ENCODE measurements at places on chromosomes 2 and 18.

DNA sequence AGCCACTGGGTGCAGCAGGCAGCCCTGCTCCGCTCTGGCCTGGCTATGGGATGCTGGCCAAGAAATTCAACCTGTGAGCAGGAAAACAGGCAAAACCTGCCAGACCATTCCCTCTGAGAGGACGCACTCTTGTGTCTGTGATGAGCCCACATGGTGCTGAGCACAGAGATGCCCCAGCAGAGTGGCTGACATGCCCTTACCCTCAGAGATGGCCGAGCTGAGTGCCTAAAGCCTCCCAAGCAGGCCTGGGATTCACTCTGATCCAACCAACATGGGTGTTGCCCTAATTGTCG lies 34.3 kb upstream of the TAF1B start:
- DNase-seq, result no peak

GRCh38 chr2:239800785-239801386 lies 224.3 kb downstream of the NDUFA10 start:
- no peak for DNase-seq

DNA sequence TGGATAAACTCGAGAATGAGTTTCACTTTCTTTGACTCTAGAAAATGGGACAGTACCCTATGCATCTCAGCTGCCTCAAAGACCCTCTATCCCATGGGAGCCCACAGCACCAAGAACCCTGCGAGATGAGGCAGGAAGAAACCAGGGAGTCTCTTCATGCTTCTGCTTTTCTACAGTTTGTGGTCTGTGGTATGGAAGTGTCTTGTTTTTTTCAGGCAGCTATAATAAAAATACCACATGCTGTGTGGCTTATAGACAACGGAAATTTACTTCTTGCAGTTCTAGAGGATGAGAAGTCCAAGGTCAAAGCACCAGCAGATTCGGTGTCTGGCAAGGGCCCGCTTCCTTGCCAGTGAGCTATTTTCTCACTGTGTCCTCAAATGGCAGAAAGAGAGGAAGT lies 257.9 kb downstream of the SUCLG1 start:
- no peak for DNase-seq

DNA sequence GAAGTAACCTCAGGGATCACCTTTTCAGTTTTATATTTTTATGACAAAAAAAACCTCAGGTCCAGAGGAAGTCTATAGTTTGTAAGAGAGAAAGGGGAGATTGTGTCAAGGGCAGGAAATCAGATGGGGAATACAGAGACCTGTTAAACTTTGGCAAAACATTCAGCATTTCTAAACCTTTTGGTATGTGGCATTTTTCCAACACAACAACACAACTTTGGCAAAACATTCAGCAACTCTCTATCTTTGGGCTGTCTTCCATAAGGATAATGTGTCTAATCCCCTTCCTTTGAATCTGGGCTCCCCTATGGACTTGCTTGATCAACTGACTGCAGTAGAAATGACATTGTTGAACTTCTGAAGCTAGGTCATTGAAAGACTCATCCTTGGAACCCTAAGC lies 220.6 kb upstream of the CCDC68 start:
- DNase-seq, result no peak
